ENCODE measurements at places on chromosomes 1 and 21.
A peak's percentile ranks its signal among the peaks of the same experiment; 100 is the strongest.

DNA sequence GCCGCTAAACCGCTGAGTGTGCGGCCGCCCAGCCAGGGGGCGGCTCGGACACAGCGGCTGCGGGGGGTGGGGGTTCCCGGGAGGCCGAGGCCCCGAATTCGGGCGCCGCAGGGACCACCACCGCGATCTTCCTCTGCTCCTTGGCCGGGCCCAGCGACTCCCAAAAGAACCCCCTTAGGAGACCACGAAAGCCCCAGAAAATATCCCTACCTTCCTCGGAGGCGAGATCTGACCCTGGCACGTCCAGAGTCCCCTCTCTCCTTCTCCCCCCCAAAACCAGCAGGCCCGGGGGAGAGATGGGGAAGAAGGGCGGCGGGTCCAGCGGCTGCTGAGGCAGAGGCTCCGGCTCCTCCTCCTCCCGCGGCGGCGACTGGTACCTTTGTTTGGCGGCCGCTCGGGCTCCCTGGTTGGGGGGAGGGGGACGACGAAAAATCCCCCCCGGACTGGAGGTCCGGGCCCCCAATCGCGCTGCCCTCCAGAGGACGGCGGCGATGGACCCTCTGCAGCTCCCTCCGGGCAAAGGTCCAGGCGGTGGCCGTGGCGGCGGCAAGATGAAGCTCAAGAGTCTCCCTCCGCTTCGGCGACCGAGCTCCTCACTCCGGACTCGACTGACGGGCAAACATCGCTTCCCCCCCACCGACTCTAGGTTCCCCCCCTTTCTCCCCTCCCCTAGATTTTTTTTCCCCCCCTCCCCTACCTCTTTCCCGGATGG lies at the start of gene ARID4B:
TSS of gene ARID4B (minus strand) at position 621 of the 712 bp plus-strand sequence. CDS start 1,260 bp downstream, outside the sequence.
- peak; percentile 51 for DNase-seq

DNA sequence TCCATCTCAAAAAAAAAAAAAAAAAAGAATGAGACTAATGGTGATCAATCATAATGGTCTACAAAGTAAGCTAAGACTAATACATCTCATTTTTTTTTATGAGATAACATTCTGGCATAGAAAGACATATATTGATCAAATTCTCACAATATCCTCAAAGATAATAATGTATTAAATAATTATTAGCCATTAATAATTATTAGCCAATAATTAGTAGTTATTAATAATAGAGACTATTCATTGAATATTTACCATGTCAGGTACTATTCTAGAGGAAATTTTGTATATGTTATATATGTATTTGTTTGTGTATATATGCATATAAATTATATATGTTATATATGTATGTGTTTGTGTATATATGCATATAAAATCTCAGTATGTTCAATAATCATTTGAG lies 137.7 kb upstream of the PTBP2 start:
- no peak for DNase-seq

GRCh38 chr1:56256153-56257000 lies 323.0 kb downstream of the PLPP3 start:
- DNase-seq = no peak

DNA sequence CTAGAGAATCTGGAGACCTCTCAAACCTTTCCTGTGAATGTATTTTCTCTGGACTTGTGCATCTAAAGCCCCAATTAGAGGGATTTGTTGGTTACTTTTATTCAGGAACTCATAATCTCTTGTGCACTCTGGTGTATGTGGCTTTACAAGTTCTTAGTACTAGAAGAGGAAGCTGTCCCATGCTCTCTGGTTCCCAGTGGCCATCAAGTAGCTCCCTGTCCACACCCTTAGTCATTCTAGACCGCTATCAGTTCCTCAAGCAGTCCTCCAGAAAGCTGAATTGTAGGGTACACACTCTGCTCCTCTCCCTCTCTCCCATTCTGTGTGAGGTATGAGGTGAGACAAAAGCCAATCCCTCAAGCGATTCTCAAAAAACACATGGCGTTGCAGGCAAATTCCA lies 470.3 kb downstream of the PTPRC start:
- no peak for DNase-seq

- no peak for DNase-seq
These were observed 57.8 kb downstream of the ZNF281 start for GRCh38 chr1:200351826-200352549.

DNA sequence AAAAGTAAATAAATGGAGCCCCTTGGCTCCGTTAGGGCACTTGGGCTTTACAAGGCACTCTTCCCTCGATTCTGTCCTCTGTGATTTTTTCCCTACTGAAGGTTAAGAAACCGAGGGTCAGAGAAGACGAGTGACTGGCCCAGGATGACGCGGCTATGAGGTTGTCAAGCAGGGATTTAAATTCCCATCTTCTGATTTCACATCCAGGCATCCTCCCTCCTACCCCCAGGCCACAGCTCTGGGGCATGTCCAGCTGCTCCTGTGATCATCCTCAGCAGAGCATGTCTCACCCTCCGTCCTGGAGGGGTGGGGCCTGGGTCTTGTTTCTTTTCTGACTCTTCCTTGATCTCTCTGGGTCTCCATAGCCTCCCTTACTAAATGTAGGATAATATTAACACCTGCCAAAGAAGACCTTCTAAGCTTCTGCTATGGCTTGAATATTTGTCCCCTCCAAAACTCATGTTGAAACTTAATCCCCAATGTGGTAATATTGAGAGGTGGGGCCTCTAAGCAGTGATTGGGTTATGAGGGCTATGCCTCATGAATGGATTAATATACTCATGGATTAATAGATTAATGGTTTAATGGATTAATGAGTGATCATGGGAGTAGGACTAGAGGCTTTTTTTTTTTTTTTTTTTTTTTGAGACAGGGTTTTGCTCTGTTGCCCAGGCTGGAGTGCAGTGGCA lies 4.6 kb downstream of the CRYBG2 start:
- no peak for DNase-seq

DNA sequence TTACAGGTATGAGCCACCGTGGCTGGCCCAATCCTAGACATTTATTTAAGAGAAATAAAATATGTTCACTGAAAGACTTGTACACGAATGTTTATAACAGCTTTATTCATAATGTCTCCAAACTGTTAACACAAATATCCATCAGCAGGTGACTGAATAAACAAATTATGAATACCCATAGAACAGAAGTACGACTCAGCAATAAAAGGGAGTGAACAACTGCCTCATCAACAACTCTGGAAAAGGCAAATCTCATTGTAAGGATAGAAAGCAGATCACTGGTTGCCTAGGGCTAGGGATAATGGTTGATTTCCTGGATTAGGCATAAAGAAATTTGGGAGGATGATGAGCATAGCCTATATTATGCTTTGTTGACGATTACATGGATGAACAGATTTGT lies 41.7 kb downstream of the GABPA start:
- no peak for DNase-seq

DNA sequence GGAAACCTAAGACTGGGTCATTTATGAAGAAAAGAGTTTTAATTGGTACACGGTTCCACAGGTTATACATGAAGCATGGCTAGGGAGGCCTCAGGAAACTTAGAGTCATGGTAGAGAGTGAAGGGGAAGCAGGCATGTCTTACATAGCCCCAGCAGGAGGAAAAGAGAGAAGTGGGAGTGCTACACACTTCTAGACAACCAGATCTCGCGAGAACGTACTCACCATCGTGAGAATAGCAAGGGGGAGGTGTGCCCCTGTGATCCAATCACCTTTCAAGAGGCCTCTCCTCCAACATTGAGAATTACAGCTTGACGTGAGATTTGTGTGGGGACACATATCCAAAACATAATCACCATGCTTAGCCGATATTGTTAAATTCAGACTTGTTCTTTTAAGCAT lies 62.8 kb downstream of the DYRK1A start:
- no peak for DNase-seq

- no peak for DNase-seq
These were observed 107.4 kb upstream of the BARHL2 start for GRCh38 chr1:90824551-90824950.

GRCh38 chr1:5572794-5573193 lies 419.4 kb downstream of the NPHP4 start:
- DNase-seq = no peak

DNA sequence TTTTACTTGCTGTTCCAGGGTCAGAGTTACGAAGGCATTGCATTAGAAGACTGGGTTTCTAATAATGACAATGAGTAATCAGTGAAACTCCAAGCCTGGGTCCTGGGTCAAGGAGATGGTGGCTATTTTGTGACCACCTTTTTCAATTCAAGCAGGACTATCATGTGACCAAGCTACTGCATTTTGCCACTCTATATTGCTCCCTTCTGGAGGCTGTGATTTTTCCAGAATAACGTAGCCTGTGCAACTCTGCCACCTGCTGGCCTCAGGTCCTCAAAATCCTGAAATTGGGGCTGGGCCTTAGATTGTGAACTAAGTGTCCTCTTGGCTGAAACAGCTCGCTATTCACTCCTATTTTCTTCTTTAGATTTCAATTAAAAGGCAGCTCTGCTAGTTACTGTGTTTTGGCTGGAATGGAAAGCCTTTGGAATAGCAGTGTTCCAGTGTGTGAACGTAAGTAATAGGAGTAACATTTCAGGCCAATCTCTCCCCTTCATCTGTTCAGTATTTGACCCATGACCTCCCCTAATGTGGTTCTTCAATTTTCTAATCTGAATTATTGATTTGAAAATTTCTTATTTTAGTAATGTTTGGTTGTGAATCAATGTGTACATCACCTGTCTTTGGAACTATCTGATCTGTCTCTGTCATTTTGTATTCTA lies 52.9 kb upstream of the CD46 start:
- peak; percentile 10 for DNase-seq

GRCh38 chr1:216961516-216961915 lies 238.3 kb upstream of the ESRRG start:
- no peak for DNase-seq

GRCh38 chr1:164583196-164583595 lies 24.2 kb downstream of the PBX1 start:
- DNase-seq = no peak

GRCh38 chr1:236150986-236151385 lies 8.6 kb downstream of the GPR137B start:
- no peak for DNase-seq

GRCh38 chr1:52523376-52523775 lies 29.5 kb downstream of the TUT4 start:
- no peak for DNase-seq

- no peak for DNase-seq
These were observed 3.2 kb upstream of the CCNL2 start for GRCh38 chr1:1402072-1402900.

GRCh38 chr21:31363720-31364119 lies 19.7 kb upstream of the TIAM1 start:
- no peak for DNase-seq

DNA sequence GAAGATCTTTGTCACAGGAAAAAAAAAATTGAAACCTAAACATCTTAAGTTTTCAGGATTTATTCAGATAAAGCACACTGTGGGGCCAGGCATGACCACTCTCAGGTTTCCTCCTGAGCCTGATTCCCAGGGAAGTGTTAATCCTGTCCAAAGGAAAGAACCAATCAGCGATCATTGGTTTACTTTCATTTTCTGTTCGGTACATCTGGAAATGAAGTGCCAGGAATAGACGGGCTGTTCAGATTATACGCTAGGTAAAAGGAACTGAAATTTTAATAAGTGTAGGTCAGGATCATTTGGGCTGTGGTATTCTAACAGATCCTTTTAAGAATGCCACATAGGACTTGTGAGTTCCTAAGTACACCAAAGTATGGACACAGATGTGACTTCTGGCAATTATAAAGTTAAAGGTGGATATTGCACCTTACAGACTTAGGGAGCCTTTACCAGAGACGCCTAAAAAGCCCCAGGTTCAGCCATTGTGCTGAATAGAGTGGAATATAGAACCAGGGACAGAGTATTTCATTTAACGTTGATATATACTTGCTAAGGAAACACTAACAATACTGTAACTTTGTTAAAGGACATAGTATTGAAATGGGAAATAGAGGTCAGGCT lies 9.3 kb upstream of the CACYBP start:
- DNase-seq = no peak

- DNase-seq = peak; percentile 17
These were observed 24.8 kb upstream of the ITPKB start for GRCh38 chr1:226763905-226764264.

Measured in stimulated activated CD4-positive, alpha-beta T cell treated with anti-CD3 and anti-CD28 coated beads, Interleukin-12 subunit alpha, Interleukin-12 subunit beta, amount 100 ng/mL, for 4 hours (primary cell).